AG08395 (cell line): ENCODE measurements at places on chromosomes 2 and 18.

- no peak for DNase-seq
Measured at GRCh38 chr2:106841886-106842645, 43.9 kb downstream of the ST6GAL2 start.

GRCh38 chr2:164335128-164335527 is 286.2 kb downstream of the GRB14 start:
- DNase-seq: no peak

DNA sequence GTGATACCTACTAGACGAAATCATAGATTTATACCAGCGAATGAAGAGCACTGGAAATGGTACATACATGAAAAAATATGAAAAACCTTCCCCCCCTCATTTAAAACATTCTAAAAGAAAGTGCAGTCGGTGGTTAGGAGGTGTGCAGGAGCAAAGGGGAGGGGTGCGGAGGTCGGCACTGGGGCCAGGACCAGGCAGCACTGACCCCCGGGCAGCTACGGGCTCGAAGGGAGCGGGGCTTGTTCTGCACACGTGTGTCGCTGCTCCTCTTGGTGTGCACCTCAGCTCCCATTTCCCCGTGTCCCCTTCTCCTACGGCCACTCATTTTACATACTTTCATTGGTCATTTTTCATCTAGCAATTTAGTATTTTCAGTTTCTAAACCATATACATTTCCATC is 89.0 kb downstream of the LAMA1 start:
- DNase-seq: no peak

DNA sequence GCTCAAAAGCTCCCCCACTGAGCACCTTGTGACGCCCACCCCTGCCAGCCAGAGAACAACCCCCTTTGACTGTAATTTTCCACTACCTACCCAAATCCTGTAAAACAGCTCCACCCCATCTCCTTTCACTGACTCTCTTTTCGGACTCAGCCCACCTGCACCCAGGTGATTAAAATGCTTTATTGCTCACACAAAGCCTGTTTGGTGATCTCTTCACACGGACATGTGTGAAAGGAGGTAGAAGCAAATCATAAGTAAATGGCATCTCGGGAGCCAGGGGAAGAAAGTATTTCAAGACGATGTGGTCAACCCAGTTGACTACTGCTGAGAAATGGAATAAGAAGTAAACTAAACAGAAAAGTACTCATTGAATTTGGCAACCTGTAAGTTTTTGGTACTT is 11.2 kb upstream of the NCKAP1 start:
- DNase-seq: no peak

GRCh38 chr2:101253013-101253702 is 472 bp downstream of the CNOT11 start:
- DNase-seq: peak; percentile 48

GRCh38 chr2:17539611-17540092 is 844 bp upstream of the VSNL1 start:
- DNase-seq: no peak

- no peak for DNase-seq
Measured at GRCh38 chr2:207847807-207848544, 78.3 kb upstream of the FZD5 start.

GRCh38 chr2:129904532-129905446 is 74.7 kb upstream of the RAB6C start:
- no peak for DNase-seq

DNA sequence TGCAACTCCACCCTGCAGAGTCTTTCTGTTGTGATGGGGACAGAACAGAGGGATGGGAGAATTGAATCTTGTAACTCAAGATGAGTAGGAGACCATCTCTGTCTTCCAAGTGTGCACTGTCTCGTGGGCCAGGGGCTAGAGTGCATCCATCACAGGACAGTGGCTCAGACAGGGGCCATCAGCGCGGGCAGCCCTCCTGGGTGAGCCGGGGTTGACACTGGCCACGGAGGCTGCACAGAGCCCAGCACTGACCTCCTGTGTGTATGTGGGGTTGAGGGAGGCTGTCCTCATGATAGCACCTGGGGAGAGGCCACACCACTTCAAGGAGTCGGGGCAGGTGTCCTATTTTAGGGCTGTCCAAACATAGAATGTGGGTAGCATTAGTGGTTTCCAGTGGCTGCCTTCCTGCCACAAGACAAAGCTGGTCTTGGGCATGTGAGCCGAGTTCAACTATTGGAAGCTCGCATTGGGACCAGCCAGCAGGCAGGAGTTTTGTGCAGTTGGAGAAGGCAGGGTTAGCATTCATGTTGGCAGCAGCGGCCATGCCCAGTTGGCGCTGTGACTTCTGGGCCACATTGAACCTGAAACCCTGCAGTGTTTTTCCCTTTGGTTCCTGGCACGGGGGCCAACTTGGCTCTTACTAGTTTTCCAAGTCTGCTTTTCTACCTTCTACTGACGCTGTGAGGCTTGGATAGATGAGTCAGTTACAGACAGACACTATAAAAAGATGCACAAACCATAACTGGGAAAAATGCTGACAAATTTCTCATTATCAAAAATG is 45.3 kb downstream of the ACOXL start:
- DNase-seq: no peak

DNA sequence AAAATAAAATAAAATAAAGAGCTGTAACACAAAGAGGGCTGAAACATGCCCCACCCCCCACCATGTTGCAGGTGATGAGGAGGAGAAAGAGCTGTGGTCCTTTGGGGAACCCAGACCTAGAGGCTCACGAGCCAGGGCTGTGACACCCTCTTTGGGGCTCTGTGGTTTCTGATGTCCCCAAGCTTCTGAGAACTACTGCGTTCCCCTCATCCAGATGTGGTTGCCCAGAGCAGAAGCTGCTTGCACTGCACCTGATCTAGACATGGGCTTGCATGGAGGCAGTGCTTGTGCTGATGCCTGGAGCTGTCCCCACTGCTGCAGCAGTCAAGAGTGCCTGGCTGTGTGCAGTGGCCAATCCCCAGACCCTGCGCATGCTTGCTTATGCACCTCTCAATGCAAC is 687.9 kb upstream of the ACVR2A start:
- no peak for DNase-seq

DNA sequence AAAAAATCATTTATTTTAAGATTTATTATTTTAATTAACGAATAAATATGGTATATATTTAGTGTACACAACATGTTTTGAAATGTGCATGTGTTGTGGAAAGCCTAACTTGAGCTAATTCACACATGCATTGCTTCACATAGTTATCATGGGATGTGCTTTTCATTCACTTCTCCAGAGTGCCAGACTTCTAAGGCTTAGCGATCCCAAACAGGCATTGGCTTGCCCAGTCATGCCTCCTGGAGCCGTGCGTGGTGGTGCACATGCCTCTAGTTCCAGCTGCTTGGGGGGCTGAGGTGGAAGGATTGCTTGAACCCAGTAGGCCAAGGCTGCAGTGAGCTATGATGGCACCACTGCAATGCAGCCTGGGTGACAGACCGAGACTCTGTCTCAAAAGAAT is 40.5 kb downstream of the ARHGEF4 start:
- DNase-seq: no peak

GRCh38 chr2:105297216-105297615 is 32.3 kb downstream of the TGFBRAP1 start:
- DNase-seq: no peak

DNA sequence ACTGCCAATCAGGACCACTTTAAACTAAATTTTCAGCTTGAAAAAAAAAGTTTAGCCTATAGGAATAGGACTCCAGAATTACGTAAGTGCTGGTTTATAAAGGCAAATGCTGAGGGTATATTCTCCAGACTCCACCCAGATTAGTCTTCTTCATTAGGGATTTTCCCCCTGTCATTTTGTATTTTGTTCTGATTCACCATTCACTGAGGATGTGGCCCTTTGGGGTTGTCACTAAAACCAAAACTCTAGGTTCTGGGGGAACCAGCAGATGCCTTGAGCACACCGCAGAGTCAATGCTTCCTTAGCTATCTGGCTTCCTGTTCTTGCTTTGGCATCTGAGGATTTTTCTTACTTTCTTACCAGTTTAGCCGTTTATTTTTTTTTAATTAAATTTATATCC is 10.5 kb downstream of the SCYGR4 start:
- DNase-seq: no peak

GRCh38 chr18:46569211-46569610 is 87.8 kb downstream of the LOXHD1 start:
- no peak for DNase-seq

DNA sequence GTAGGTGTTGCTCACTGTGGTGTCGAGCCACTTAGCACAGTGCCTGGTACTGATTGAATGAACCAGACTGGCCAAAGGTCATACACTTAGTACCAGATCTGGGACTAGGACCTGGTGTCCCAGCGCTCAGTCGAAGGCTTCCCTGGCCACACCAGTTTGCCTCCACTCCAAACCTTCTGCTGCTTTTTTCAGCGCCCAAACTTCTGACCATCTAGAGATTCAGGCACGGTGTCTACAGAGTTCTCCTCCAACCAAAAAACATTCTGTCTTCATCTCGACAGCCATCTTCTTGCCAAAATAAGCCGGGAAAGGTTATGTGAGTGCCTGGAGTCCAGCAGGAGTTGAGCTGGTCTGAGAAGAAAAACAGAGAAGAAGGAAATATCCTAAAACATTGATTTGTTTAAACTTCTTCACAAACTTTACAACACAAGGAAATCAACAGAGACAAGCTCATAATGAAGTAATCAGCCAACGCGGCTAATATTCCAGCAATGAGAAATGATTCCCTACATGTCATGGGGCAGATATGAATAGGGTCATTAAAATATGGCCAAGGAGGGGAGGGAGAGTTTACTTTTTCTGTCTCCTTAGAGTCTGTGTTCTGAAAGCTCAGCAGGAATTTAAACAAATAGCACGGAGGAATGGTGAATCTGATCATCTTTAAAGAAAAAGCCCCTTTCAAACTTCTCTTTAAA is 2.3 kb upstream of the GLI2 start:
- no peak for DNase-seq

GRCh38 chr18:8842506-8842905 is 137.2 kb downstream of the MTCL1 start:
- DNase-seq: no peak

DNA sequence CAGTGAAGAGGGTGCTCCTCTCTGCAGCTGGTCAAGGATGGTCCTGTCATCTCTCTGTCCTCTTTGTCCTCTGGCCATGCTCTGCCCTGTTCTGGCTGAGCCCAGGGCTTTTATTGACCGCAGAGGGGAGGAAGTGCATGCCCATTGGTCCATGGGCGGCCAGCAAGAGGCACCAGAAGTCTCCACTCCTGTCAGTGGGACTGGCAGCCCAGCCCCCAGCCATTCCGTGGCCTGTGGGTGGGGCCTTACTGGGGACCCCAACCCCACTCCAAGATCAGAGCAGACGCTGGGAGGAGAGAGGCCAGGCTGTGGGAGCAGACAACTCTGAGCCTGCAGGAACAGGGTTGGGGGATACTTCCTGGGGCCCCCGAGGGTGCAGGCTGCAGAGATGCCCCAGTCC is 156.9 kb downstream of the CTNNA2 start:
- no peak for DNase-seq

GRCh38 chr2:1600191-1601066 is 143.9 kb downstream of the PXDN start:
- DNase-seq: peak; percentile 56

DNA sequence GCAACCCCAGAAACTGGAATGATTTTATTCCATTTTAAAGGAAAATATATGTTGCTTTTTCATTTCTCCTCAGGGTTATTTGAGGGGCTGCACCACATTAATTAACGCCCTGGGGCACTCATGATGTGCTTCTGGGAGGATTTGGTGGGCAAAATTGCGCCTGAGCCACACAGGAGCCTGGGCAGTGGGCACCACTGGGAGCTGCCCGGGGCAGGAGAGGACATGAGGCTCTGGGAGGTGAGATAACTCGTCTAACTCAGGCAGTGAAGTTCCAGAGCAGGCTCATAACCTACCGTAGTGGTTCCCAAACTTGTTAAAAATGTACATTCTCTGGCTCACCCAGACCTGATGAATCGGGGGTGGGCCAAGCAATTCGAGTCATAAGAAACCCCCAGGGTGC is 68.3 kb downstream of the EDAR start:
- no peak for DNase-seq

GRCh38 chr2:26001743-26002351 is 19.6 kb upstream of the KIF3C start:
- DNase-seq: no peak

DNA sequence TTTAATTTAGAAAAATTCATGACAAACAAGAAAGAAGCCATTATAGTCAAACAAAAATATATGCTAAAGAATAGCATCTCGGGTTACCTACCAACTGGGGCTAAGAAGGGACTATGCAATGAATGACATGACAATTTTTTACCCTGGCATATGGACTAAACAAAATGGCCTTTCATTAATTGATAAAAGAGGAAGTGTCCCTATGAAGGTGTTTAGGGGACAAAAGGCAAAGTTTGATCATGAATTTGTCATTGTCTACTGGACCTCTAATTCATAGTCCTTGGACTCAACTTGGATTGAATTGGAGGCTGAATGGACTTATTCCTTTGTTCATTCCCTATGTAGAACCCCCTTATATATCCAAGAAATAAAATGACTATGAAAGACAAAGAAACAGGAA is 12.7 kb downstream of the MAIP1 start:
- no peak for DNase-seq

- DNase-seq: peak; percentile 90
Measured at GRCh38 chr2:237291138-237291792, 122.7 kb downstream of the COL6A3 start.

- no peak for DNase-seq
Measured at GRCh38 chr18:36088256-36088655, 20.9 kb upstream of the RPRD1A start.

GRCh38 chr2:9114458-9114857 is 92.2 kb upstream of the ASAP2 start:
- no peak for DNase-seq

- no peak for DNase-seq
Measured at GRCh38 chr2:113061896-113062770, 3.1 kb downstream of the IL36RN start.

DNA sequence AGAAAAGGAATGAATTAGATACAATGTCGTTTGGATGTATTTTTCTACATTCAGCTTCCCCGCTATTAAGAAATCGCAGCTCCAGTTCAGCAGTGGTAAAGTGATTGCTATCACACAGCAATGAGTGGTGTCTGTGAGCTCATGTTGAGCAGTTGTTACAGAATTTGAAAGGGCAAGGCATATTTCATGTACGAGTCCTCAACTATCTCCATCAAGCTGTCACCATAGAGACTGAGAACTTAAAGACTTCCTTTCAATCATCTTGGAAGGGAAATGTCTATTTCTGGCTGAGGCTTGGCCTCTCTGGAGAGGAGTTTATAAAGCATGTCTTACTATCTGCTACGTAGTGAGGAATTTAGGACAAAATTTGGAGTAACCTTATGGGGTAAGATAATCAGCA is 24.4 kb upstream of the FAM117B start:
- no peak for DNase-seq
